ENCODE measurements at places on chromosomes 7 and 10. TPM values are rescaled to one million over a fixed set of nuclear protein-coding genes. Genes with fewer than 3 reads are reported as not detected.
A peak's percentile ranks its signal among the peaks of the same experiment; 100 is the strongest.

Gene LIMK1
- total RNA-seq, result 11.3 TPM

Gene DNAJC12
- total RNA-seq, result 6.7 TPM

Gene BLNK
- 6.7 TPM for total RNA-seq

Gene CNTNAP2
- total RNA-seq, result 81.1 TPM

Gene HOXA13
- total RNA-seq, result 15.6 TPM

Gene GBX1
- total RNA-seq, result not detected

Gene SSMEM1
- not detected for total RNA-seq

Gene TCAF1
- total RNA-seq, result 67.7 TPM

Gene CAMK2B
- total RNA-seq, result not detected

Gene HNRNPH3
- total RNA-seq, result 19.0 TPM

Gene ATOH7
- not detected for total RNA-seq

DNA sequence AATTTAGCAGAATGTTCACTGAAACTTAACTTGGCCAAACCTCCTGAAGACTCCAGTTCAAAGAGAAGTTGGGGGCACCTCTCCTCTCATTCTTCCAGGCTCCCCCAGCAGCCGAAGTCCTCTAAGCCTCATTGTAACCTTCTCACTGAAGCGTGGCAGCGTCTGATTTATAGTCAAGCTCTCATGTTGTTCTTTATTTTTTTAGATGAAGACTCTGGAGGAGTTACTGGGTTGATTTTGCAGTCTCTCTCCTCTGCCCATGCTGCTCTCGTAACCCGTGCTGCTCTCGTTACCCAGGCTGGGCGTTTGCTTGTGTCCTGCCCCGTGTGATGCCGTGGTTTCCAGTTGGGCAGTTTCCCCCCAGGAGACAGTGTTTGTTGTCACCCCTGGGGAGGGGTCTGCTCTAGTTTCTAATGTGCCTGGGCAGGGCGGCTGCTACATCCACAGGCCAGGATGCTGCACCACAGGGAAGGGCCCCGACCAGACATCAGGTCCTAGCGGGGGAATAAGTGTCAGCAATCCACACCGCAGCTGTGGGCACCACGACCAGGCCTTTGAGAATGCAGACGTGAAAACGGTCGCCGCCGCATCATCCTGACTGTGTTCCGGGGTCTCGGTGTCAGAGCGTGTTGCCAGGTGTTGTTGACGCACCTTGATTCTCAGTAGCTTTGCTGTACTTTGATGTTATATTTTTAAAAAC is 65.2 kb downstream of the WDR37 start:
- DNase-seq, result no peak

DNA sequence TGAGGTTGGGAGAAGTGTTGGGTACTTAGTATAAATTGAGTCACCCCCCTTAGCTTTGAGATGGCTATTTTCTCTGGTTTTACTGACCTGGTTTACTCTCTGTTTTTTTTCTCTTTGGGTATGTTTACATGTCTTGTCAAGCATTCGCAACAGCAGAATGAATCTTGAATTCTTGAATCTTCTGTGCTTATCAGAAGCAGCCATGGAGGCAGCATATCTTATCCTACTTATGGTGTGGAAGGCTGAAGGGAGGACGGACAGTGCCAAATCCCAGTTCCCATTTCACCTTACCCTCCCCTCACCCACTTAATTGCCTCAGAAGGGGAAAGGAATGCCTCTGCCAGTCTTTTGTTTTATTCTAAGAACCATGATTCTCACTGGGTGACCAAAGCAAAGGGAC is 3.7 kb downstream of the SND1 start:
- no peak for DNase-seq

DNA sequence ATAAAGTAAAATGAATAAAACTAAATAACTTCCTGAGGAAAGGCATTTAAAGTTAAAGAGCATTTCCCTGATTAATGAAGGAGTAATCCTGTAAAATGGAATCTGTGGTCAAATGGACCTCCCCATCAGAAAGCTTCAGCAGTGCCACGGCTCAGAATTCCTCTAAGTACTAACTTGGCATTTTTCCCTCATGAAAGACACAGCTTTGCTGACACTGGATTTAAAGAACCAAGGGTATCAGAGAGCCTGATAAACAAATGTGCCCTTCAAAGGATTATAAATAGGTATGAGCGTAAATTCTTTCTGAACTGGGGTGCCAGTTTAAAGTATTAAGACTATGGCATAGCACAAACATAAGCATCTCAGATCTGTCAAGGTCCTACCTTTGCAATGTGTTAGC is 24.2 kb upstream of the RNF148 start:
- no peak for DNase-seq

GRCh38 chr10:16497911-16498310 is 23.8 kb downstream of the C1QL3 start:
- DNase-seq, result no peak

GRCh38 chr10:70124415-70124814 is 8.2 kb downstream of the AIFM2 start:
- no peak for DNase-seq

DNA sequence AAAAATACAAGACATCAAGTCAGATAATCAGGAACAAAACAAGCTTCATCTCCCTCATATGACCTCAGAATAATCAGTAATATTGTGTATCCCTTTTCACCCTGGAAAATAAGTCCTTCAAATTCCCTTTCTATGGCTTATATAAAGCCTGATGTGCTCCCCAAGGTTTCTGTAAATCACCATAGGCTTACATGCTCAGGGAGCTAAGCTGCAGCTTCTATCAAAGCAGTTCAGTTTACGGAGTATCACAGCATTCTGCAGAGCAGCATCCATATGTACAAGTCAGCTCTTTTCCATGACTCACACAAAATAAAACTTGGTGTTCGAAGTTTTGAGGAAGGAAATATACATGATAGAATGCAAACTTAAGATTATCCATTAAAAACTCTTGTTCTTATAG is 225.6 kb downstream of the LRRTM3 start:
- peak; percentile 95 for DNase-seq

DNA sequence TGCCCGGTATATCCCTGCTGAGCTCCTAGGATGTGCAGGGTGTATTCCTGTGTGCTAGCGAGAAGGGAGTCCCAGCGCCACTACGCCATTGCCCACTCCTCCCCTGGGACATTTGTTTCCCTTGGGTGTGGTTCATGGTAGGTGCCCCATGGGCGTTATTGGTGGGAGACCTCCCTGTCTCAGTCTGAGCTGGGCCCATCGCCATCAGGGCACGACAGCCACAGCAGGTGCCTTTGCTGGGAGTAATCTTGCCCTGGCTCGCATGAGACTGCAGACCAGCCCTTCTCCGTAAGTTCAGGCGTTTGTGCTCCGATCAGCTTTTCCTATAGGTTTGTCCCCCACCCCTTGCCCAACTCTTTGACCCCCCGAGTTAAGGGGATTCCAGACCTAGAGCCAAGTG is 137.3 kb upstream of the SH2B2 start:
- DNase-seq, result no peak

GRCh38 chr10:123011987-123012386 is 3.2 kb downstream of the ACADSB start:
- DNase-seq, result no peak

DNA sequence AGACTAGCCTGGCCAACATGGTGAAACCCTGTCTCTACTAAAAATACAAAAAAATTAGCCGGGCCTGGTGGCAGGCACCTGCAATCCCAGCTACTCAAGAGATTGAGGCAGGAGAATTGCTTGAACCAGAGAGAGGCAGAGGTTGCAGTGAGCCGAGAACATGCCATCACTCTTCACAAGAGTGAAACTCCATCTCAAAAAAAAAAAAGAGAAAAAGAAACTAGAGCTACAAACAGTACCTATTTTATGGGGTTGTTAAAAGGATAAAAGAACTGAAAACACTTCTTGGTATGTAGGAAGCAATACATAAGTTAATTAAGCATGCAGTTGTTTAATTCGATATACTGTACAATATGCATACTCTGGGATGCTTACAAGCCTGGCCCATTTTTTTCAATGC is 216.9 kb downstream of the SORCS1 start:
- DNase-seq, result no peak

DNA sequence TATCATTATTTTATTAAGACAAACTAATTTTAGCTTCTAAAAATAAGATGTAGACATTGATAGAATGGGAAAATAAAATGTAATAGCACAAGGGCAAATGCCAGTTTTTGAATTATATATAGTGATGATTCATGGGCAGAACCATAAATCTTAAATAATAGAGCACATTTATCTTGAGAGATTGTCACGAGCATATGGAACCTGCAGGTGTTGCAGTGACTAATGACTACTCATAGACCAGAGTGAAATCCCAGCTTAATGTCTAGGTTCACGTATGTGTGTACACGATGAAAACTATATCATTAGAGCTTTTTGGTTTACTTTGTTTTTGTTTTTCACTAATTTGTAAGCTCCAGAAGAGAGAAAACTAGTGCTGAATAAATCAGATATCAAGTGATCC is 150.2 kb upstream of the CACNA2D1 start:
- no peak for DNase-seq

GRCh38 chr10:97022616-97023015 is 163.1 kb downstream of the SLIT1 start:
- no peak for DNase-seq

DNA sequence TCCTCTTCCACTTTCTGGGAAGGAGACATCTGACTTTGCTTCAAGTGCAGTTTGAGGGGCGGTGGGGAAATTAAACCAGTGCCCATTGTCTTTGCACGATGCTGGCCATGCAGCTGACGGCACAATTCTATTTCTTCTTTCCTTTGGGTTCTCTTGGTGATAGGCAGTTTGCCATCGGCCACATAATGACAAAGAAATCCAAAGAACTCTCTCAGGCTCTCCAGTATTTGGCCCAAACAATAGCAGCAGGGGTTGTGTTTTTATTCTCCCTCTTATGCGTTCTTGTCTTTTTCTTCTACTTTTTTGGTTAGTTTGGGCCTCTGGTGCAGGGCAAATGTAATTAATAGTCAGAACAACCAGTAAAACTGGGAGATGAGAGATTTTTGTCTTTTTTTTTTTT is 147.0 kb downstream of the EMX2 start:
- peak; percentile 18 for DNase-seq

GRCh38 chr10:28788762-28789161 is 111.4 kb downstream of the BAMBI start:
- DNase-seq, result no peak

- no peak for DNase-seq
Observed at GRCh38 chr10:48550977-48551376, 53.9 kb downstream of the ARHGAP22 start.

- DNase-seq, result no peak
Observed at GRCh38 chr10:126497672-126498071, 109.4 kb upstream of the ADAM12 start.

- DNase-seq, result no peak
Observed at GRCh38 chr10:46080886-46081285, 34.8 kb upstream of the MSMB start.

GRCh38 chr7:129773328-129773731 is 161.8 kb downstream of the NRF1 start:
- no peak for DNase-seq

- DNase-seq, result no peak
Observed at GRCh38 chr7:136114966-136115762, 138.0 kb upstream of the MTPN start.

- no peak for DNase-seq
Observed at GRCh38 chr10:79348640-79348988, 1.3 kb downstream of the PPIF start.

- no peak for DNase-seq
Observed at GRCh38 chr7:88208521-88208920, 11.3 kb downstream of the SRI start.

Data from umbilical cord (tissue), 2 donors.